Right hindlimb (tissue), 1 donor: ENCODE measurements at places on chromosomes 1 and 21.
A peak's percentile ranks its signal among the peaks of the same experiment; 100 is the strongest.

GRCh38 chr1:152459596-152460528 is 45.8 kb upstream of the CRNN start:
- DNase-seq, result no peak

GRCh38 chr1:181659321-181659957 is 176.1 kb downstream of the CACNA1E start:
- DNase-seq, result no peak

DNA sequence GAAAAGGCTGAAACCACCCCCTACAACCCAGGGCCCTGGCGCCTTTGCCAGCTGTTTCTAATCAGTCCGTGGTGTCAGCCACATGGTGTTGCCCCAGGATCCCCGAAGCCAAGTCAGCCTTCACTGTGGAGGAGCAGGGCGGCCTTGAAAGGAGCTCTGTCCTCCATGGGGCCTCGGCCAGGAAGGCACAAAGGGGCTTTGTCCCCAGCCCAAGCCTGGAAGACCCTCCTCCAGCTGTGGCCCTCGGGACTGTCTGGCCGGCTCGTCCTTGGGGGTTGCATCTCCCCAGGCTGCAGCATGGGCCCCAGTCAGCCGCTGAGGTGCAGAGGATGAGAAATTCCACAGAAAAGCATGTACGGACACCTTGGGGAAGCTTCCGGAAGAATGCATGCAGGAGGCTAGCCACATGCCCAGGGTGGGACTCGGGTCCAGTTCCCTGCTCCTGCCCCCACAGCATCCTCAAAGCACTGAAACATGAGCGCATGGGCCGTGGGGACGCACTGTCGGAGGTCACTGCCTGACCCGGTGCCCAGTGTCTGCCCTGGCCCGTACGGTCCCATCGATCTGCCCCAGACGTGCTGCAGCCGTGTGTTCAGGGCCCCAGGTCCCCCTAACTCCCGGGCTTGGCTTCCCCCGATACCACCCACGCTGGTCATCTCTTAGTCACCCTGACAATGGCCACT is 38.6 kb upstream of the POFUT2 start:
- DNase-seq, result peak; percentile 42

- DNase-seq, result no peak
Measured at GRCh38 chr1:109316506-109316905, 9.7 kb upstream of the MYBPHL start.

DNA sequence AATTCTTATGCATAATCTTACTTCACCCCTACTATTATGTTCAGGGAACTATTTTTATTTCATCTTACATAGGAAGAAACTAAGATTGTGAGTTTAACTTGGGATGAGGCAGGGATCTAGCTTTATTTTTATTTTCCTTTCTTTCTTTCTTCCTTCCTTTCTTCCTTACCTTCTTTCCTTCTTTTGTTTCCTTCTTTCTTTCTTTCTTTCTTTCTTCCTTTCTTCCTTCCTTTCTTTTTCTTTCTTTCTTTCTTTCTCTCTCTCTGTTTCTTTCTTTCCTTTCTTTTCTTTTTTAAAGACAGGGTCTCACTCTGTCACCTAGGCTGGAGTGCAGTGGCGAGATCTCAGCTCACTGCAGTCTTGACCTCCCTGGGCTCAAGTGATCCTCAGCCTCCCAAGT is 28.9 kb downstream of the NEK2 start:
- no peak for DNase-seq

DNA sequence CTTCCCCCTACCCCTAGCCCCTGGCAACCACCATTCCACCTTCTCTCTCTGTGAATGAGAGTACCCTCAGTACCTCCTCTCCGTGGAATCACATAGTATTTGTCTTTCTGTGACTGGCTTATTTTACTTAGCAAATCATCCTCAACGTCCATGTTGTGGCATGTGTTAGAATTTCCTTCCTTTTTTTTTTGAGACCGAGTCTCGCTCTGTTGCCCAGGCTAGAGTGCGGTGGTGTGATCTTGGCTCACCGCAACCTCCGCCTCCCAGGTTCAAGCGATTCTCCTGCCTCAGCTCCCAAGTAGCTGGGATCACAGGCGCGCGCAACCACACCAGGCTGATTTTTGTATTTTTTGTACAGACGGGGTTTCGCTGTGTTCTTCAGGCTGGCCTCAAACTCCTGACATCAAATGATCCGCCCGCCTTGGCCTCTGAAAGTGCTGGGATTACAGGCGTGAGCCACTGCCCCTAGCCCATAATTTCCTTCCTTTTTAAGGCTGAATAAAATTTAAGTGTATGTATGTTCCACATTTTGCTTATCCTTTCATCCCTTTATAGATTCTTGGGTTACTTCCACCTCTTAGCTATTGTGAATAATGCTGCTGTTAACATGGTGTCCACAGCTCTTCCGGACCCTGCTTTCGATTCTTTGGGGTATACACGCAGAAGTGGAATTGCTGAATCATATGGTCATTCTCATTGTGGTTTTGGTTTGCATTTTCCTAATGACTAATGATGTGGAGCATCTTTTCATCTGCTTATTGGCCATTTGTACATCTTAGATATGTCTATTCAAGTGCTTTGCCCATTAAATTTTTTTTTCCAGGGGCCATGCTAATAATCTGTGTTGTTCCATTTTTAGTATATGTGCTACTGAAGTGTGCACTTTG is 32.3 kb downstream of the ERRFI1 start:
- no peak for DNase-seq

DNA sequence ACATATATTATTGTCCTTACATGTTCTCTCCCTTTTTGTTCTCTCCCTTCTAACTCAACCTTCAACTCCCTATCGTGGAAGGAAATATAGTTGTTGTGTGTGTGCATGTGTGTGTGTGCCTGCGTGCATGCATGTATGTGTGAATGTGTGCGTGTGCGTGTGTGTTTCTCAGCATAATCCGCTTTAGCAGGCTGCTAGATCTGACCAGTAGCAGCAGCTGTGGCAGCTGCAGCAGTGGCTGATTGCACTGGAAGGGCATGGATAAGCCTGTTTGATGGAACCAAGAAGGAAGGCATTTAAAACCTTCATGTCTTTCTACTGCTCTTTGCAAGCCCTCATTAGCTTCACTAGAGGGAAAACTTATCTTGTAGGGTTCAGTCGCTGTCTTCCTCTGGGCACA is 65.6 kb upstream of the IRF2BP2 start:
- DNase-seq, result peak; percentile 65

- no peak for DNase-seq
Measured at GRCh38 chr21:34922479-34922878, 126.6 kb downstream of the RUNX1 start.

DNA sequence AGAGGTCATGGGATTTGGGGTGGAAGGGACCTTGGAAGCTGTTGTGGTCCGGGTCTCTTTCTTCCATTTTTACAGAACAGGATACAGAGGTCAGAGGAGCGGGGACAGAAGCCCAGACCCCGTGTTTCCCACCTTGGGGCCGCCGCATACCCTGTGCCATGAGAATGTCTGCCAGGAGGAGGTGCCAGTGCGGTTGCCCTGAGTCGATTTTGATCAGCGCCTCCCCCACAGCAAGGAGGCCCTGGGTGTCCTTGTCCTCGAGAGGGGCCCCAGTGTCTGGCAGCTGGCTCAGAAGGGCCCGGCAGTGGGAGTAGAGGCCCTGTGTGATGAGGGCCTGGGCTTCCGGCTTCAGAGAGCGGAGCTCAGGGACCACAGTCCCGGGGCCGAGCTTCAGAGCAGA is 12.3 kb upstream of the MMEL1 start:
- DNase-seq, result no peak

DNA sequence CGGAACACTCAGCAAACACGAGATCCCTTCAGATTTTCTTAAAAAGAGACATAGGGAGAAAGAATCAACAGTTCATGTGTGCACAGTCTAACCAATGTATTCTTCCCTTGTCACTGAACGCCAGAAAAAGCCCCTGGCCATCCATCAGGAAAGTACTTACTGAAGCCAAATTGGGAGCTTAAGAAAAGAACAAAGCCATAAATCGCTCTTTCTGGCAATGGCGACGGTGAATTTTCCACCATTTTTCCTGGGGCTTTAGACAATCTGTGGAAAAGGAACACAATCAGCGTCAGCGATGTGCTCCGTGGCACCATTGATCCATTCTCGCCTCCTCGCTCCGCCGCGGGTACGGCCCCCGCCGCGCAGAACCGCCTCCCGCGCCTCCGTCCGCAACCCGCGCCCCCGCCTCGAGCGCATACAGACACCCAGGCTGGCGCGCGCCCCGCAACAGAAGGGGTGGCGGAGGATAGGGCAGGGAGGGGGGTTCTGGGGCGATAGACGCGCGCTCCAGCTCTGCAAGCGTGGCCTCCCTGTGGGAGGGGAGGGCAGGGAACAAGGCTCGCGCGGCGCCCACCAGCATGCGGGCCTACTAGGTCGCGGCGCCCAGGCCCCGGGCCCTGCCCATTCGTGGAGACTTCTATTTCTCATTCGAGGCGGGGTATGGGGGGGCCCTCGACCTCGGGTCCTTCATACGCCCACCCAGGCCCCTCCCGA is 440 bp downstream of the PIGP start:
- DNase-seq, result no peak

GRCh38 chr1:51422367-51423072 is 92.2 kb upstream of the TTC39A start:
- DNase-seq, result no peak

DNA sequence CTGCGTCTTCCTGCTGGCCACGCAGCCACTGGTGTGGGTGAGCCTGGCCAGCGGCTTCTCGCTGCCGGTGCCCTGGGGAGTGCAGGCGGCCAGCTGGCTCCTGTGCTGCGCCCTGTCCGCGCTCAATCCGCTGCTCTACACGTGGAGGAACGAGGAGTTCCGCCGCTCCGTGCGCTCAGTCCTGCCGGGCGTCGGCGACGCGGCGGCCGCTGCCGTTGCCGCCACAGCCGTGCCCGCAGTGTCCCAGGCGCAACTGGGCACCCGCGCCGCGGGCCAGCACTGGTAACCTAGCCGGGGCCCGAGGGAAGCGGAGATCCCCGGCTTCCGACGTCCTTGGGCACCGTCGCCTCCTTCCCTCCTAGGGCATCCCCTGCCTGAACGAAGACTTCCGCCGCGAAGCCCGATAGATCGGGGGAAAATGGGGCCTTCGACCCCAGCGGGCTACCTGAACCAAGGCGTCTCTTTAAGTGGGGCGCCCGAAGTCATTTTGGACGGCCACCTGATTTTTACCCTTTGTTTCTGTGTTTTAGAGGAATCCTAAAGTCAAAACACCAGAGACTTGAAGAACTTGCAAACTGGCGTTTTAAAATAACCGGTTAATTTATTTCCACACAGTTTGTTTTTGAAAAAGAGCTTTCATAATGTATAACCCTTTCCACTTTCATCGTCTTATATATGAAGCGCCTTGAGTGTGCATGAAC is 2.0 kb downstream of the GPR88 start:
- DNase-seq, result peak; percentile 43

- DNase-seq, result no peak
Measured at GRCh38 chr1:21608798-21609197, 60.4 kb downstream of the RAP1GAP start.

- no peak for DNase-seq
Measured at GRCh38 chr1:97654876-97655585, 265.8 kb downstream of the DPYD start.

- no peak for DNase-seq
Measured at GRCh38 chr1:180947901-180948640, 35.4 kb downstream of the KIAA1614 start.

DNA sequence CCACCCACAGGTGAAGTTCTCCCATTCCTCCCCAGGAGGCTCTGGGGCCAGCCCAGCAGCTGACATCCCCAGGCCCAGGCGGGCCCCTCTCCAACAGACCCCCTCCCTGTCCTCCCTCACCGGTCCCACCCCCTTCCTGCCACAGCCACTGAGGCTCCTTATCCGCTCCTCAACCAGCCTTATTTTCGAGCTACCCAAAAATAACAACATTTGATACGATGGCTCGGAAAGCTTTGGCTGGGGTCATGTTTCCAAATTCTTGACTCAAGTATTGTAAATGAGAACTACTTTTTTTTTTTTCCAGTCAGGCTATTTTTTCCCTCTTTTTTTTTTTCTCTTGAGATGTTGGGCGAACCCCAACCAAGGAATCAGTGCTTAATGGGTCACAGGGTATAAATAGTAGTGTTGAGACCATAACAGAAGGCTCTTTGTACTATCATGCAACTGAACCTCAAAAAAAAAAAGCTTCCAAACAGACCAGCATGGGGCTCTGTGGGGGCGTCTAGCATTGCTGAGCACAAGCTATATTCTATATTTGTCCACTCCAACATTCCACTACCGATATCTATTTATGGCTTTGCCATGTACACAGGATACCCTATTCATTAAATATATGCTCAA is 27.2 kb downstream of the IRF2BP2 start:
- DNase-seq, result peak; percentile 68

DNA sequence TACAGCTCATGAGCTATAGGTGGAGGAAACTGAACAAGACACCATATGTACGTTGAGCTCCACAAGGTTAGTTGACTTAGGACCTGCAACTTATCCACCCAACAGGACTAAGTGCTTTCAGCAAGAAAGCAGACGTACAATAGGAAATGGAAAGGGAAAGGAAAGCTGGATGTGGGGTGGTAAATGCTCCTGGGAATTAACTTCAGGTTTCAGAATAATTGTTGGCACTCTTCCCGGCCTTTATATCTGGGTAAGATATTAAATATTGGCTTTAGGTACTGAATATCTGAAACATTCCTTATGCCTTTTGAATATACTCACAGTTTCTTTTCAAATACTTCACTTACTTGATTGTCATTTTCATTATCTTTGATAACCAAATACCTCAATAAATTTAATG is 36.3 kb downstream of the GLMN start:
- no peak for DNase-seq
